ENCODE measurements at places on chromosomes 5 and 9.

- DNase-seq = no peak
Observed at GRCh38 chr9:31745468-31745867, 639.0 kb upstream of the ACO1 start.

DNA sequence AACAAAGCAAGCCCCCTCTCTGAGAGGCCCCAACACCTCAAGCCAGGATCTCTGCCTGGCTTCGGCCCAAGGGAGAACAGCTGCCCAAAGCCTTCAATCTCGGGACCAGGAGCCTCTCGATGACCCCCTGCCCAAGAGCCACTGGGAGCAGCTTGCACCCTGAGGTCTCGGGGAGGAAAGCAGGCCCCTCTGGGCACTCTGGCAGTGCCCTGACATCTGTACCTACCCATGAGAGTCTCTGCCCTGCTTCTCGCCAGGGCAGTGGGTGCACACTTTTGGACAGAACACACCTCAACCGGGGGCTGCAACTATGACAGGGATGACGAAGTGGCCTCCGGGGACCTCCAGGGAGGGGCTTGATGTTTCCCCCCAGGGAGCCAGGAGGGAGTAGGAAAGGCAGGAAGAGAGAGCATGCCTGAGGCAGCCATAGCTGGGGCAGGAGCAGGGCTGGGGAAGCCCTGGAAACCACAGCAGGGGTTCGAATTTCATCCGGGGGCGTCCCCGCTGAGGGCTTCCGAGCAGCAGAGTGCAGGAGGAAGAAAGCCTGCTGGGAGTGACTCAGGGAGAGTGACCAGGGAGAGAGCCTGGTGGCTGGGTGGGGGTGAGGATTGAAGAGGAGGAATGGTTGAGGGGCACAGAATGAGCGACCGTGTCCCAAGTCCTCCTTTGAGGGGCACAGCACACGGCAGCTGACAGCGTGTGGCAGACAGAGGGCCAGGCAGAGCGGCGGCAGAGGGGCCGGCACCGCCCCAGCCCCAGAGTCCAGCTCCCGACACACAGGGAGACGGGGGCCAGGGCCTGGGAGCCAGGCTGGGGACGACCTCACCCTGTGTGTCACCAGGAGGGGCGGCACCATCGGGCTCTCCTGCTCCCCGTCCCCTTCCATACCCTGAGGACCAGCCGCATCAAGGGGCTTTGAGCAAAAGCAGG is 1.8 kb downstream of the LPCAT1 start:
- peak; percentile 70 for DNase-seq

- no peak for DNase-seq
Observed at GRCh38 chr9:93603011-93603410, 26.6 kb downstream of the PHF2 start.

- DNase-seq = no peak
Observed at GRCh38 chr5:11302663-11303062, 541.6 kb upstream of the DAP start.

GRCh38 chr5:135251093-135251492 is 147.9 kb downstream of the MACROH2A1 start:
- no peak for DNase-seq

- peak; percentile 28 for DNase-seq
Observed at GRCh38 chr9:137619240-137620047, 639 bp downstream of the EHMT1 start.

GRCh38 chr9:107600060-107600573 is 110.5 kb upstream of the KLF4 start:
- peak; percentile 68 for DNase-seq

- no peak for DNase-seq
Observed at GRCh38 chr9:30058463-30058862, 2326.0 kb upstream of the ACO1 start.

GRCh38 chr9:2191609-2191972 is 176.4 kb downstream of the SMARCA2 start:
- DNase-seq = no peak

DNA sequence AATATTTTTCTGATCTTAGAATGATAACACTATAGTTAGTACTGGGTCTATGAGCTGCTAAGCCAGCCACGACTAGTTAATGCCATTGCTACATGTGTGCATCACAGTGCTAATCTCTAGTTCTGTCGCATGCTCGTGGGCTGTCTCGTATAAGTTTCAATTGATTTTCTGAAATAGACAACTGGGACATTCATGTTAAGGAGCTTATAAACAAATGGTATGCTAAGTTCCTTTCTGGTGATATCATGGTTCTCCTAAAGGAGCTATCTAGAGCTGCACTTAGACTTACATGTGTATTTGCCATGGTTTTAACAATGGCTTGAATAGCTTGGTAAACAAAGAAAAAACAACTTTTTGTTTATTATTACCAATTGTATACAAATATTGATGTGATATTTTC is 46.2 kb downstream of the F2RL2 start:
- no peak for DNase-seq

DNA sequence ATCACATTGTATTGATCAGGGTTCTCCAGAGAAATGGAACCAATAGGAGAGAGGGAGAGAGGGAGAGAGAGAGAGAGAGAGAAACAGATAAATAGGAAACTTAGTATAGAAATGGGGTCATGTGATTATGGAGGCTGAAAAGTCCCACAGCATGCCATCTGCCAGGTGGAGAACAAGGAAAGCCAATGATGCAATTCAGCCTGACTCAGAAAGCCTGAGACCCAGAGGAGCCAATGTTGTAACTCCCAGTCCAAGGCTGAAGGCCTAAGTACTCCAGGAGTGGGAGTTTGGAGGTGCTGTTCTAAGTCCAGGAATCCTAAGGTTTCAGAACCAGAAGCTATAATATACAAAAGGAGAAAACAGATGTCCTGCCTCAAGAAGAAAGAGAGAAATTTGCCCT is 48.4 kb upstream of the ISOC1 start:
- no peak for DNase-seq

DNA sequence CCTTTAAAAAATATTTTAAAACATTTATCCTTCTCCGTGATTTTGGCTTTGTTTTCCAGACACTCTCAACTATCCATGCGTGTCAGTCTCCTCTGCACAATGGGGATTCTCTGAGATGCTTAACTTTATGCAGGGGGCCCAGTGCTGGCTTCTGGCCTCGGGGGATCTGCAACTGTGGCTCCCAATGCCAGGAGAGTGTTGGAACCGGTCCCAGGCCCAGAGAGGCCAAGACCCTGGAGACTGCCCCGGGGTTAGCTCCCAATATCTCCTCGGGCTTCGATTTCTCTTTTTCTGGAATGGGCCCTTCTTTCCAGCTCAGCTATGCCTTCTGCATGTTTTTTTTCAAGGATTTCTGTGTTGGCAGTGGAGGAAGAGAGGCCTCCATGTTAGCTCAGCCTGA is 20.1 kb upstream of the SARDH start:
- no peak for DNase-seq

DNA sequence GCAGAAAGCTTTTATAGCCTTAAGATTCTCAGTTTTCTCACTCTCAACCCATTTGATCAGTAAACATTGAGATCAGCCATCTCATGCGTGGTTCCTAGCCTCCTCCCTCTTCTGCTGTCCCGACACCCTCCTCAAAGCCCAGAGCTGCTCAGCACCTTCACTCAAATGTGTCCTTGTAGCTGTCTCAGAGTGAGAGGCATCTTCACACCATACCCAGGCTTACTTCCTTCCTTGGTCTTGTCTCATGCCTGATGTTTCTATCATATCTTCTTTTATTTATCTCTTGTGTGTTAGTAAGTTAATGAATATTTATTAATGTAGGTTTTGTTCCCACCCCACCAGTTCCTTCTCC is 72.4 kb upstream of the SNX2 start:
- DNase-seq = no peak

DNA sequence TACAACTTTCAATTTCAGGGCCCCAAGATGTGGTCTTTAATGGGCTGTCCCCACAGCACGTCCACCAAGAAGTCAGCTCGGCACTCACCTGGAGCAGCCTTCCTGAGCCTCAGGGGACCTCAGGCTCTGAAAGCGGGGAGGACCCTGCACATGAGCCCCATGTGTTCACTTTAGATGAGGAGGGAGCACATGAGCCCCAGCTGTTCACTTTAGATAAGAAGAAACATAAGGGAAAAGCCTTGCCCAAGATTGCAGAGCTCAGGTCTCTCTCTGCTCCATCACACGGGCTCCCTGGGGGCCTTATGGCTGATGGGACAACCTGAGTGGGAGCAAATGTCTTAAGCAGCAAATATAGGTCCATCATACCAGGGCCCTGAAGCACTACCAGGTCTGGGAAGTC is 56.4 kb downstream of the NIPSNAP3B start:
- DNase-seq = no peak

DNA sequence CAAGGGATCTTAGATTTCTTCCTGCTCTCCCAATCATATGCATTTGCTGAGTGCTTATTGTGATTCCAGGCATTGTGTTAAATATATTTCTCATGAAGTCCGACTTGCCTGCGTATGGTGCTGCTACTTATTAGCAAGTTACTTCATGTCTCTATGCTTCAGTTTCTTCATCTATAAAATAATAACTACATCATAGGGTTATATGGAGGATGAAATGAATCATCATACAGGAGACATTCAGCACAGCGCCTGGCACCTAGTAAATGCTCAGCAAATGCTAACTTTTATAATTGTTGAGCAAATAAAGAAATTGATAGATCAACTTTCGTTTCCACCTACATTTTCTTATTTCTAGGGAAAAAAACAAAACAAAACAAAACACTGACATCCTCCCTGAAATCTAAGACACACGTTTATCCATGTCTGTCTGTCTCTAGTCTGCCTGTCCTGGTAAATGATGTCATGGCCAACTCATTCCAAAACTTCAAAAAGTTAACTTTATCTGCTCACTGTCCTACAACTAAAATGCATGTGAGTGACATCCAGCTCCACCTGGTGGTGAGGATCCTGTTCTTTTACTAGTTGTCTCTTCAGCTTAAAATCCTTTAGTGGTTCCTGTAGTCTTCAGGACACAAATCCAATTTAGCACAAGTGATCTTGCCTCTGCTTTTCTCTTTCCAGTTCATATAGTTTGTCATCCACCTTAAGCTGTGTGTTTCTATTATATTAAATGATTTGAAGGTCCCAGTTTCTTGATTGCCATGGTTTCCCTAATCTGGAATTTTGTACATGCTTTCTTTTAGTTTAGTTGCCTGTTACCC is 27.7 kb downstream of the PPP3R2 start:
- DNase-seq = peak; percentile 13

GRCh38 chr5:151758430-151759241 is at the start of gene ATOX1:
Gene ATOX1, minus strand, starts transcription at chr5:151758631. Its CDS starts 80 bp downstream, at chr5:151758551.
- DNase-seq = peak; percentile 68

- DNase-seq = no peak
Observed at GRCh38 chr5:176543428-176544182, 5.5 kb upstream of the CDHR2 start.

GRCh38 chr9:94160594-94161501 is 76.6 kb downstream of the PTPDC1 start:
- no peak for DNase-seq

DNA sequence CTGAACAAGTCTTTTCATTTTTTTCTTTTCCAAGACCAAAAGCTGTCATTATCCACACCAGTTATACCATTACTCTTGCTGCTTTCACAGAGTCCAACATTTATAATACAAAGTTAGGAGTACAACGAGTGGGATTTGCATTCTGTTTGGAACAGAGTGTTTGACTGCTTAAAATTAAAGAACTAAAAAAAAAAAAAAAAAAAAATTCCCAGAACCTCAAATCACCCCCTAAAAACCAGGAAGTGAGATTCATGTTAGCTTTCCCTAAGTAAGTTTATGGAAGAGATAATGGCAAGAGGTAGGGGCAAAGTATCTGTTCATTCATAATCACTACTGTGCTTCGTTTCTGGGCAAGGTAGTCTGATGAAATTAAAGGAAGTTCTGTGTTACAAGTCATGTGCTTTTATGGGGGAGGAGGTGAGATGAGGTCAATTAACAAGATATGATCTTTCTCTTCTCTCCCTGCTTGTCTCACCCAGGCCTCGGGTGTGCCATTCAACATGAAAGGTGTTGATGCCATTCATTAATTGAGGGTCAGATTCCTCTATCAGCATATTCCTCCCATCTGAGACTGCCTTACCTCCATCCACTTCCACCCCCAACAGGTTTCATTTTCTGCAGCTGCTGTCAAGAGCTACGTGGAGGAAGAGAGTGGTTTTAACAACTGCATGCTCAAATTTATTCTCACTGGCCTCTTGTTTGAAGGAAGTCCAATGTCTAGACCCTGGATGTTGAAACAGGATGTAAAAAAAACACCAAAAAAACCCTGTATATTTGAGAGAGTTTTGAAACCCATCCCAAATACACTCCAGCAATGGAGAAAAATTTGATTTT is 58.1 kb downstream of the MARCHF3 start:
- DNase-seq = no peak

DNA sequence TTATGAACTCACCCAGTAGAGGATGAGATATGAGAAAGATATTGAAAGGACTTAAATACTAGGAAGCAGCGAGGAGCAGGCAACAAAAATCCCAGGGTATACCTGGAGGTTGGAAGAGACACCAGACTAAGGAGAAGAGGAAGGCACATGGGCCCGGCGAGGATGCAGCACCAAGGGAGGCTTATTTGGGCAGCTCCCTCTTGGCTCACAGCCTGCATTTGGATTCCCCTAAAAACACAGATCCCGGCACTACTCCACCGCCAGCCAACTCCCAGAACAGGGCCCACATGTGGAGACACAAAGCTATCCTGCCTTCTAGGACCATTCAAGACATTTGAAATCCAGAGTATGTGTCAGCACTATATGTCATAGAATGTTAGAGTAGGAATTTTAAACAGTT is 199.8 kb upstream of the FBXL7 start:
- no peak for DNase-seq

GRCh38 chr9:114341152-114341830 is 11.6 kb downstream of the ORM2 start:
- DNase-seq = no peak

GRCh38 chr5:168218746-168219145 is 72.7 kb upstream of the WWC1 start:
- DNase-seq = no peak

GRCh38 chr9:98429613-98430012 is 174.2 kb upstream of the TBC1D2 start:
- peak; percentile 90 for DNase-seq

DNA sequence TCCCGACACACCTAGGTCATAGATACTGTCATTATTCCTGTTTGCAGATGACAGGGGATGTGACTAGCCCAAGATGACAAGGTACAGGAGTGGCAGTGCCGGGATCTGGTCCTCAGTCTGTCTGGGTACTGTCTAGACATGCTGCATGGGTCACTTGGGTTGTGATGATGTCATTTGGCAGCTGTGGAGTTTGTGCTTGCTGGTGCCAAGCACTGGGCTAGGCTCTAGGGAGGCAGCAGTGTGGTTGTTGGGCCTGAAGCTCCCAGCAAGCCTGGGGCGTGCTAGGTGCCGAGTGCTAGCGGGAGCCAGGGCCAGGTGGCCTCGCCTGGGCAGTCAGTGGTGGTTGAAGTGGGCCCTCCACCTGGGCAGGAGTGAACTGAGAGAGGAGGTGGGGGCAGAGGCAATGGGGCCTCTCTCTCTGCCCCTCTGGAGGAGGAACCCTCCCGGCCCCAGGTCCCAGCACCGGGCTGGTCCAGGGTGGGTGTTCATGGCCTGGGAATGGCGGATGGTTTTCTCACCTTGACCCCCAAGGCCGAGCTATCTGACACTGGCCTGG is 8.8 kb upstream of the ASB6 start:
- DNase-seq = no peak

DNA sequence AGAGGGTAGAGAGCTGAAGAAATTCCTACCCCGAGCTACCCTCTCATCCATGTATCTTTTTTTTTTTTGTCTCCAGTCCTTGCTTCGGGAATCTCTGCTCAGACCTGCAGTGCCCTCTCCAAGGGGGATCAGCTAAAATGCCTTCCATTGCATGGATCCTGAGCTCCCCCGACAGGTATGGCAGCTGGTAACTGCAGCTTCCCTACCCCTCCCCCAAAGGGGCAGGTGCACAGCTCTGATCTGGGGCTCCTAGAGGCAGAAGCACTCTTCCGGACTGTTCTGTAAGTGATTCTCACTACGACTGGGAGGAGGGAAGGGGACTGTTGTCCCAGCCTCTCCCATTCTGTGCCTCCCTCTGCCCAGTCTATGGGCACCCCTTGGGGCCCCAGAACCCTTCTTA is 169.6 kb downstream of the MELK start:
- DNase-seq = no peak

Data from astrocyte (in vitro differentiated cells and primary cell).